ENCODE measurements at places on chromosomes 6 and 20.

DNA sequence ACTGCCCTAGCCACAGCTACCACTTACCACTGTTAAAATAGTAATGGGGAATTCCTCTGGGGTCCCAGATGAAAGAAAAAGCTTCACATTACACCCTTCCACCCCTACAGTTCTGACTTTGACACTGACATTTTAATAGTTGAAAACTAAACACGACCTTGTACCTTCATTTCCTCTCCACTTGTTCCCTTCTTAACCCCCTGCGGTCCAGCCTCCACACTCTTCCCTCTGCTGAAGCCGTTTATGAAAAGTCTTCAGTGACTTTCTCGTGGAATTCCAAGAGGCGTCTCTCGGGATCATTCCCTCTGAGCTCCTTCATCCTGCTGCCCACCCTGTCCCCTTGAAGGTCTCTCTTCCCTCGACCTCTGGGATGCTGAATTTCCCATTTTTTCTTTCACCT lies 36.6 kb upstream of the TIAM2 start:
- DNase-seq: no peak

DNA sequence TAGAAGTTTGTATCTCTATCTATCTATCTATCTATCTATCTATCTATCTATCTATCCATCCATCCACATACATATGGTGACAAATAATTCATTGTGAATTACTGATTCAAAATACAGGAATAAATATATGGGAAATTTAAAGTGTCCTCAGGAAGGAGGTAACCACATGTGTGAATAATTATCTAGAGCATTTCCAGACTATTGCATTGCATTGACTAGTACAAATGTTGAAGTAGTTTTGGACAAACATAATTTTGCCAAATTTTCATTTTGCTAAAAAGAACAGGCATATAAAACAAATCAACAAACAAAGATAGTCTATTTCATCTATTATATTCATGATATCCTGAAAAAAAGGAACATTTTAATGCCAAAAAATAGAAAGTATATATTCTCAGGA lies 192.7 kb downstream of the UTRN start:
- no peak for DNase-seq

DNA sequence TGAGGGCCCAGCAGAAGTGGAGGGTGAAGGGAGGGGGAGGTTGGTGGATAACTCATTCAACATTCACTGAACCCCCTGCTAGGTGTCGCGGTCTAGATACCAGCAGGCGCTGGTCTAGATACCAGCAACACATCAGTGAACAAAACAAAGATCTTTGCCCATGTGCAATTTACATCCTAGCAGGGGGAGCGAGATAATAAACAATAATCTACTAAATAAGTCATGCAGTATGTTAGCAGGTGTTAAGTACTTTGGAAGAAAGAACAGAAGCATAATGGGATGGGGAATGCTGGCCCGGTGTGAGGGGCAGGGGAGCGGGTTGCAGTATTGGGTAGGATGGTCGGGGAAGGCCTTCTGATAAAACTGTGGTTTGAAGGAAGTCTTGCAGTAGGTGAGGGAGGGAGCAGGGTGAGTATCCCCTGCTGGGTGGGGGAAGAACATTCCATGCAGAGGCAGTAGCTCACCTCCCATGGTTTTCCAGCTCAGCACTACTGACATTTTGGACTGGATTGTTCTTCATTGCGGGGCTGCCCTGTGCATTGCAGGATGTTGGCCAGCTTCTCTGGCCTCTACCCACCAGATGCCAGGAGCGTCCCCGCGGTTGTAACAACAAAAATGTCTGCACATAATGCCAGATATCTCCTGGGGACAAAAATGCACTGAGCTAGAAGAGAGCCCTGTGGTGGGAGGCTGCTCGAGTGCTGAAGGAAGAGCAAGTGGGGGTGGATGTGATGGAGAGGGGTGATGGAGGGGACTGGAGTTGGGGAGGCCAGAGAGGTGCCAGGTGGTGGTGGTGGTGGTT lies 117.3 kb downstream of the TOX2 start:
- no peak for DNase-seq

- no peak for DNase-seq
These were observed 104.2 kb downstream of the CD83 start for GRCh38 chr6:14221564-14222279.

- DNase-seq: no peak
These were observed 22.7 kb upstream of the CCND3 start for GRCh38 chr6:41964201-41964887.

DNA sequence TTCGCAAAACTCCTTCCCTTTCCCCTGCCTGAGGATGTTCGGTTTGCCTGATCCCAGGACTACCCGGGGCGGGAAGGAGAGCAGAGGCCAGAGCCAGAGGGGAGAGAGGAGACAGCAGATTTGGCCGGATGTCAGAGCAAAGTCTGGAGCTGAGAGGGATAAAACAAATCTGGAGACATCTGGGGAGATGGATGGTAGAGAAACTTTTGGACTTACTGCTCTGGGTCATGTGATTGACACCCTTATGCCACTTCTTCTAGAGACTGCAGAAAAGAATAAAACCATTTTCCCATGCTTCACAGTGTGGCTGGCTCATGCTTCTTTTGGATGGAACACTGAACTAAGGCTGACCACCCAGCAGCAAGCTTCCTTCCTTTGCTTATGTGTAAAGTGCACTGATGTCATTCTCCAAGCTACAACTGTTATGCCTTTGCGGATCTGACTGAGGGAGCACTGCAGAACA lies 174.7 kb downstream of the FOXC1 start:
- no peak for DNase-seq

GRCh38 chr6:124682751-124683150 lies 279.5 kb upstream of the RNF217 start:
- no peak for DNase-seq

DNA sequence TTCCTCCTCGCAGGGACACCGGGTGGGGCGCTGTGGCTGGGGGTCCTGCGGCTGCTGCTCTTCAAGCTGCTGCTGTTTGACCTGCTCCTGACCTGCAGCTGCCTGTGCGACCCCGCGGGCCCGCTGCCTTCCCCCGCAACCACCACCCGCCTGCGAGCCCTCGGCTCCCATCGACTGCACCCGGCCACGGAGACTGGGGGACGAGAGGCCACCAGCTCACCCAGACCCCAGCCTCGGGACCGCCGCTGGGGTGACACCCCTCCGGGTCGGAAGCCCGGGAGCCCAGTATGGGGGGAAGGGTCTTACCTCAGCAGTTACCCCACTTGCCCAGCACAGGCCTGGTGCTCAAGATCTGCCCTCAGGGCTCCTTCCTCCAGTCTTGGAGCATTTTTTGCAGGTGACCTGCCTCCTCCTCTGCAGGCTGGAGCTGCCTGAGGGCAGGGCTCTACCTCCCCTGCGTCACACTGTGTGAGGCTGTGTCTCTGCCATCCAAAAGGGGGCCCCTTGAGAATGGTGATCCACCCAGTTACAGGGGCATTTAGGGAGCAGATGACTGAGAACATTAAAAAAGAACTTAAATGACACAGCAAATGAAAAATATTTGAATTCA lies 3.9 kb upstream of the CNPY3 start:
- DNase-seq: no peak

DNA sequence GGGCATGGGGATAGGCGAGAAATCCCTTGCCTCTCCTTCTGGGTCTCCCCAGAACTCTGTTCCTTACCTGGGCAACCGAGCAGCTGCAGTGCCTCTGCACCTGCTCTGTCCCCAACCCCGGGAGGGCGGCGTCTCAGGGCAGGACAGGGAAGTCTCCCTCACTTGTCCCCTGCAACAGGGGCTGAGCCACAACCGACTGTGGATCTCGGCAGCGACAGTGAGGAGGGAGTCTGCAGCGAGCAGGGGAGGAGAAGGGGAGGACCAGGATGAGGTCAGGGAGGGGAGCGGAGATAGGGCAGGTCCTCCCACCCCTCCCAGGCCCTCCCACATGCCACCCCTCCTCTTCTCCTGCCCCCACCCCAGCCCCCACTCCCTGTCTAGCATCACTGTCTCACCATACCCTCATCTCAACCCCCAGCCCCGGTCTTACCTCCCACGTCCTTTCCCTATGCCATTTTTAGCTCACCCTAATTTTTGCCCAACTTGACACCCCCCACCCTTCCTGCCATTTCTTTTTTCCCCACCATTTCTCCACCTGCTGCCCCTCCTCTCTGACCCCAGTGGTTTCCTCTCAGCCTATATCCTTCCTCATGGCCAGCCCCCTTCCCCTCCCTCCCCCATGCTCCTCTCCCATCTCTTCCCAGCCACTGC lies at the start of gene TNXB:
Gene TNXB, minus strand, starts transcription at position 225 of the 651 bp plus-strand sequence. CDS start 11,140 bp downstream, outside the sequence.
- DNase-seq: no peak

DNA sequence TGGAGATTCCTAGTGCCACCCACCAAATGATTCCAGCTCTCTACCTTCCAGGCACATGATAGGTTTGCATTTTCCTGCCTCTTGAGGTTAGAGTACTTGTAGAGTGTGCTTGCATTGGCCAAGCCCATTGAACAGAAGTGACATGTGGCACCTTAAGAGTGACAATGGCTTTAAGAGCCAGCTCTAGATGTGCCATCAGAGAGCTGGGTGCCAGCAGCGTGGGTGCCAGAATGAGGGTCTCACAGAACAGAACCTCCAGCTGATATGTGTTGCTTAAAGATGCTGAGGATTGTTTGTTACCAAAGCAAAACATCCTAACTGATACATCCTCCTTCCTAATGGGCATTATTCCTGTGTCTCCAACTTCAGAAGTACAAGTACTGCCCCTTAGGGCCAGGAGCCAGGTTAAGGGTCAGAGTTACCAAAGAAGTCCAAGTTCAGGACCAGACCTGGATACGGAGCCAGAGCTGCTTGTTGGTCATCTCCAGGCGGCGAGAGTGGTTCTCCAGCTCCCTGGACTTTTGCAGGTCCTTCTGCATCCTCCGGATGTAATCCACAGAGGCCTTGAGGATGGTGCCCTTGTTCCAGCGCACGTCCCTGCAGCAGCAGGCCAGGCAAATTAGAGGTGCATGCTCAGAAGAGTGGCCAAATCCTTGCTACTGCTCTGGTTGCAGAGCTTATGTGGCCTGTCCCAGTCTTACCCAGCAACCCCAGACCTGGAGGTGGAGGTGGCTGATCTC lies 47.5 kb downstream of the MDFI start:
- DNase-seq: no peak

GRCh38 chr6:39515471-39515870 lies 193.0 kb upstream of the KCNK16 start:
- DNase-seq: no peak

- no peak for DNase-seq
These were observed 35.6 kb upstream of the PNRC1 start for GRCh38 chr6:89045011-89045387.

DNA sequence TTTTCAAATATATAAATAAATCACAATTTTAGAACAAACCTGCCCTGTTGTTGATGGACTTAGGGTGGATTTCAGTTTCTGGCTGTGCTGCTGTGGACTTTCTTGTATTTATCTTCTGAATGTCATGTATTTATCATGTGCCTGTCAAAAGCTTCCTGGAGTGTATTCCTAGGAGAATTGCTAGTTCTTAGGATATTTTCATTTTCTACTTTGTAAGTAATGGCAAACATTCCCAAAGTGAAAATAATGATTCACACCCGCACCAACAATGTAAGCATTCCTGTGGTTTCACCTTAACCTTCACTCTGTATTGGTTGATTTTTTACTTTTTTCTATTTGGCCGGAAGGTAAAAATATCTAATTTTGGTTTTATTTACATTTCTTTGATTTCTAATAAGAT lies 387.8 kb downstream of the SMOC2 start:
- no peak for DNase-seq

DNA sequence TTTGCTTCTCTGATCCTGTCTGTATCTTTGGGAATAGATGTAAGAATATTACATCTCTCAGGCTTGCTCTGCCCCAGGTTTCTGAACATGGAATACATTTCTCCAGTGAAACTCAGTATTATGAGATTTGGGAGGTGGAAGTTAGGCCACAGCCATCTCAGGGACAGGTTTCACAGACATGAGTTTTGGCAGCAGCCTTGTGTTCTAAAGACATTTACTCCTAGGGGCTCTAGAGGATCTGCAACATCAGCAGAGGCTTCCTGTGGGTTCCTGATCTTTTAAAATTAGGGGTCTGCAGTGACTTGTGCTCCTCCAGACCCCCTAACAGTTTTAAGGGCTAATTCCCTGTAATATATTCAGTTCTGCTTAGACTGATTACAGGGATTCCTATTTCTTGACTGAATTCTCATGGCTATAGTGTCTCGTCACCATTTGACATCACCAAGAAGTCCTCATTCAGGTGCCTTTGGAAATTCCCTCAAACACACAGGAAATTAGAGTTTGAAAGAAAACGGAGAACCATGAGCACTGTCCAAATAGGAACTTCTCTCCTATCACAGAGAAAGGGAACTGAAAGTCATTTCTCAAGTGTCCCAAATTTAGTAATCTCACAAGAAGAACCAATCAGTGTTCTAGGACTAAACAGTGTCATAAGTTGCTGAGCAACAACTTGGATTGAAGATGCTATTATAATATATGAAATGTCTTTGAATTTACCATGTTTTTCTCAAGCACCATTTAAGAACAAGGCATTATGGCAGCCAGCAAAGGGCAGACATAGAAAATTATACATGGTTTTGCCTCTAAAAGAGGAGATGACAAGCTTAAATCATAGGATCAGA lies 2.5 kb upstream of the HLA-DRA start:
- DNase-seq: no peak

- DNase-seq: no peak
These were observed 53.2 kb upstream of the PLEKHG1 start for GRCh38 chr6:150546457-150546856.

DNA sequence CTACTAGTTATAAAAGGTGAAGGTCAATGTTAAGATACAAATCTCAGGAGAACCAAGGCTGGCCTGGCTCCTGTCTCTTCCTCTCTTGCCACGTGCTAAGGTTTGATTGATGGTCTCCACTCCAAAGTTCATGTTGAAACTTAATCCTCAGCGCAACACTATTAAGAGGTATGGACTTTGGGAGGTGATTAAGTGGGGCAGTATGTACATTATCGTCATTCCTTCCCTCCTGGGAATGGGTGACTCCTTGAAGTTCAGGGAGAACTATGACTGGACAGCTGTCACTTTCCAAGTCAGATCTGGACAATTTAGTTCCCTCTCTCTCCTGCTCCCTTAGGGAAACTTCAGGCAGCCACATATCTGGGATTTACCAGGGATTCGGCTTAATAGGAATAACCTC lies 50.5 kb downstream of the KCNK5 start:
- DNase-seq: no peak
